ENCODE measurements at places on chromosomes 11 and 22.

DNA sequence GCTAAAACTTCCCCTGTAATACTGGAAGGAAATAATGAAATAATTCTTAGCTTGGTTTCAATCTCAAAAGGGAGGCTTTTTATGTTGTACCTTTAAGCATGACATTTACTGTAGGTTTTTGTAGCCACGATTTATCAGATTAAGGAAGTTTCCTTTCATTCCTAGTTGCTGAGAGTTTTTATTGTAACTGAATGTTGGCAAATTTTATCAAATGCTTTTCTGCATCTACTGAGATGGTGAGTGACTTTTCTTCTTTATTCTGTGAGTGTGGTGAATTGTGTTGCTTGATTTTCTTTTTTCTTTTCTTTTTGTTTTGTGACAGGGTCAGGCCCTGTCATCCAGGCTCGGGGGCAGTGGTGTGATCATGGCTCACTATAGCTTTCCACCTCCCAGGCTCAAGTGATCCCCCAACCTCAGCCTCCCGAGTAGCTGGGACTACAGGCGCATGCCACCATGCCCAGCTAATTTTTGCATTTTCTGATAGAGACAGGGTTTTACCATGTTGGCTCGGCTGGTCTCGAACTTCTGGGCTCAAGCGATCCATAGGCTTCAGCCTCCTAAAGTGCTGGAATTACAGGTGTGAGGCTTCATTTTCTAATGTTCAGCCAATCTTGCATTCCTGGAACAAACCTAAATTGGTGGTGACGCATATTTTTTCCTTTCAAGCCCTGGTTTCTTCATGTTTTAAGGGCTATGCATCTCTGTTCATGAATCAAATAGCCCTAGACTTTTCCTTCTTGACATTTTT, 26.2 kb downstream of the SUSD2 start:
- no peak overlapping the region for H3K4me3 ChIP-seq
- no peak overlapping the region for H3K27ac ChIP-seq
- no peak for DNase-seq

- no peaks in the 10 kb centered on the region for H3K36me3 ChIP-seq
- H3K27ac ChIP-seq = no peak overlapping the region
- no peaks in the 10 kb centered on the region for H3K27me3 ChIP-seq
- no peak overlapping the region for H3K4me3 ChIP-seq
Measured at GRCh38 chr22:27159016-27159415, 501.6 kb downstream of the MIAT start.

GRCh38 chr11:83998921-83999320, 712.8 kb upstream of the CCDC90B start:
- no peak for DNase-seq
- H3K4me1 ChIP-seq = no peaks in the 10 kb centered on the region
- no peaks in the 10 kb centered on the region for H3K27me3 ChIP-seq
- no peaks in the 10 kb centered on the region for H3K36me3 ChIP-seq

GRCh38 chr22:46085828-46086576, 64.3 kb upstream of the PPARA start:
- H3K36me3 ChIP-seq = 0 out of 2 replicates have a peak, but pooled peaks cover 2% of the 10 kb centered on the region
- H3K4me3 ChIP-seq = no peak overlapping the region
- H3K27me3 ChIP-seq = no peaks in the 10 kb centered on the region

GRCh38 chr22:31089160-31090100, 8.3 kb downstream of the SMTN start:
- DNase-seq = no peak
- no peak overlapping the region for H3K4me3 ChIP-seq
- no peaks in the 10 kb centered on the region for H3K27me3 ChIP-seq
